ENCODE measurements at places on chromosomes 12 and 14. TPM values are rescaled to one million over a fixed set of nuclear protein-coding genes. Genes with fewer than 3 reads are reported as not detected.

Gene RDH12
- total RNA-seq = not detected

DNA sequence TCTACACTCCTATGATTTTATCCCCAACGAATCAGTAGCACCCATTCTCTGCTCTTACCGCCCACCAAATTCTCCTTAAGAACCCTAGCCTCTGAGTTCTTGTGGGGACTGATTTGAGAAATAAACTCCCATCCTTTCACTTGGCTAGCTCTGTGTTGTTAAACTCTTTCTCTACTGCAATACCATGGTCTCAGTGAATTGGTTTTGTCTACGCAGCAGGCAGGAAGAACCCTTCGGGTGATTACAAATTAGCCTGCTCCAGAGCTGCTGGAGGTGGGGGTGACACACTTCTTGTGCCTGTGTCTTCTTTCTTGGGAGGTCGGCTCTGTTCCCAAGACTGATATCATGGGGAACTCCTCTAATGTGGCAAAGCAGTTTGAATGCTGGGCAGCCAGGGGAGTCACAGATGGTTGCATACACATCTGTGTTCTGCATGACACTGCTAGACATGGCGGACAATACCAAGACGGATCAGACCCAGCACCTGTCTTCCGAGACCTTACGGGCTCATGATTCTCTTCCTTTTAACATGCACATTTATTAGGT lies 1.6 kb upstream of the C1S start:
- no peak for DNase-seq
- H3K27ac ChIP-seq = no peak overlapping the region
- H3K27me3 ChIP-seq = peaks cover 16% of the 10 kb centered on the region
- H3K4me3 ChIP-seq = no peak overlapping the region
- 0 out of 2 replicates have a peak, but pooled peaks cover 2% of the 10 kb centered on the region for H3K4me1 ChIP-seq

DNA sequence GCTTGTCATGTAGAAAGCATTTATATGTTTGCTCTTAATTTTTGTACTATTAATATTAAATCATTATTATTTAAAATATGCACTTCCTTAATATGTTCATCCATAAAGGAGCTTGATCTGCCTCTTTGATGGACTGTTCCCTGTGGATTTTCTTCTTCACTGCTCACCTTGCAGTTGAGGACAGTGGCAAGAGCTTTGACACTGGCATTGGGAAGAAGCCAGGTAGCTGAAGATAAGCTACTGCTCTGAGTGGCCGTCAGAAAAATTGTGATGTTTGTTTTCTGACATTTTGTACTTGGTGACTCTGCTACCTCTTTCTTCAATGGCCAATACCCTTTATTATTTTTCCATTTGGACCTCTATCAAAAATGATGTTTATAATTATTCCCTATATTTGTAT lies 349.4 kb upstream of the NOVA1 start:
- no peaks in the 10 kb centered on the region for H3K36me3 ChIP-seq
- H3K27me3 ChIP-seq = no peaks in the 10 kb centered on the region
- H3K27ac ChIP-seq = no peak overlapping the region
- no peak overlapping the region for H3K4me3 ChIP-seq
- DNase-seq = no peak
- H3K4me1 ChIP-seq = no peaks in the 10 kb centered on the region

DNA sequence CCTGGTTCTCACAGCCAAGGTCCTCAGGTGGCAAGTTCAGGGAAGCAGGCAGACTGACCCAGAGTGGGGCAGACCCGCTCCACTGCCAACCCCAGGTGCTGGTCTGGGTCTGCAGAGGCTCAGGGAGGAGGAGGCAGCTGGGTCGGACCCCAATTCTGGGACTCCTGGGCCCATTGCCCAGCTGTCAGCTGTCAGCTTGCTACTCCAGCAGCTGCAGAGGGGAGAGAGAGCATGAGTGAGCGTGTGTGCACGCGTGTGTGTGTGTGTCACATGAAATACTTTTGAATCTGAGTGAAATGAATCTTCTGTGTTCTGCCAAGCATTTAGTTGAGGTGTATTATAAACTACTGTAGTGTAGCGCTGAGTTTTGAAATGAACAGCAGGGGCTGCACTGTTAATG lies 30.8 kb downstream of the XRCC3 start:
- H3K4me1 ChIP-seq = no peaks in the 10 kb centered on the region
- DNase-seq = no peak
- H3K27me3 ChIP-seq = no peaks in the 10 kb centered on the region
- no peak overlapping the region for H3K4me3 ChIP-seq

GRCh38 chr12:66132408-66132807 lies 1.9 kb upstream of the LLPH start:
- peak; percentile 39 for DNase-seq
- no peak overlapping the region for H3K27ac ChIP-seq
- H3K27me3 ChIP-seq = no peaks in the 10 kb centered on the region
- peaks cover 17% of the 10 kb centered on the region for H3K4me1 ChIP-seq
- H3K4me3 ChIP-seq = 0 out of 2 replicates have a peak overlapping the region, but pooled peaks have one; percentile 94

GRCh38 chr12:50394469-50395029 lies 1.9 kb downstream of the FAM186A start:
- H3K27ac ChIP-seq = no peak overlapping the region
- H3K4me3 ChIP-seq = no peak overlapping the region
- H3K4me1 ChIP-seq = peaks cover 38% of the 10 kb centered on the region
- no peaks in the 10 kb centered on the region for H3K36me3 ChIP-seq
- H3K27me3 ChIP-seq = no peaks in the 10 kb centered on the region
- DNase-seq = peak; percentile 49

DNA sequence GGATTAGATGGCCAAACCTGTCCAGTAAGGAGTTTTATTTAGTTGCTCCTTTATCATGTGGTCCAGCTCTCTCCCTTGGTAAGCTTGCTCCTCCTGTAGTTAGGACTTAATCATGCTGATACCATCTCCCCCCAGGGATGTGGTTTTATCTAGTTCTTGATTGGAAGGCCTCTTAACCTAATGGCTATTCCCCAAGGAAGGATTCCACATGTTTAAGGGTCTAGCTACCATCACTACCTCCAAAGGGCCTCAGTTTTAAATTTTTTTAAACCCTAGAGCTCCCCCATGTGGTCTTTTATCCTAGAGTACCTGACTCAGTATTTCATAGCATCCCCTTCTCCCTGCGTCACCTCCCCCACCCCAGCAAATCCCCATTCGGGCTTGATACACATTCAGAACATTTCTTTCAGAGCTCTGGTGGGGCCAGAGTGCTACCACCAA lies 22.5 kb downstream of the MAP3K12 start:
- H3K27ac ChIP-seq = no peak overlapping the region
- DNase-seq = peak; percentile 48
- H3K27me3 ChIP-seq = no peaks in the 10 kb centered on the region
- no peak overlapping the region for H3K4me3 ChIP-seq
- peaks cover 90% of the 10 kb centered on the region for H3K36me3 ChIP-seq

GRCh38 chr14:61350427-61351270 lies 29.3 kb downstream of the PRKCH start:
- no peak overlapping the region for H3K27ac ChIP-seq
- H3K4me3 ChIP-seq = no peak overlapping the region
- no peak for DNase-seq
- no peaks in the 10 kb centered on the region for H3K36me3 ChIP-seq
- peaks cover 29% of the 10 kb centered on the region for H3K4me1 ChIP-seq
